HT1080 (cell line): ENCODE measurements at places on chromosomes 1 and 21. TPM values are rescaled to one million over a fixed set of nuclear protein-coding genes. Genes with fewer than 3 reads are reported as not detected.

DNA sequence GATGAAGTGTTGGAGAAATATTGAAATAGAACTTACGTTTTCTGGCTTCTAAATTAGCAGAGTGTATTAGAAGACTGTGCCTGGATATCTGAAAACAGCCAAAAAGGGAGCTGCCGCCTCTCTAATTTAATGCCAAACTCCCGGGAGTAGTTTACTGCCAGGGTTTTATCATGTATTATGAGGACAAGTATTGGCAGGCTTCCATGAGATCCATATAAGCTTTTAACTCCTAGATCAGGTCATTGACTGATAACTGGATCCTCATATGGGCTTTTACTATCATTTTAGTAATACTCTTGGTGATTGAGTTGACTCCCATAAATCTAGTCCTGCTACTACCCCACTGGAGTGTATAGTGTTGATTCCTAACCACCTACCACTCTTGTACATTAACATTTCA is 178.4 kb upstream of the CXADR start:
- DNase-seq, result no peak

- DNase-seq, result no peak
These were observed 14.9 kb downstream of the PCP4L1 start for GRCh38 chr1:161273402-161273801.

Gene KRTAP12-3
- not detected in 2 replicates for total RNA-seq

Gene FCN3
- total RNA-seq, result not detected in 2 replicates
